ENCODE measurements at places on chromosomes 5 and 9.
A peak's percentile ranks its signal among the peaks of the same experiment; 100 is the strongest.

DNA sequence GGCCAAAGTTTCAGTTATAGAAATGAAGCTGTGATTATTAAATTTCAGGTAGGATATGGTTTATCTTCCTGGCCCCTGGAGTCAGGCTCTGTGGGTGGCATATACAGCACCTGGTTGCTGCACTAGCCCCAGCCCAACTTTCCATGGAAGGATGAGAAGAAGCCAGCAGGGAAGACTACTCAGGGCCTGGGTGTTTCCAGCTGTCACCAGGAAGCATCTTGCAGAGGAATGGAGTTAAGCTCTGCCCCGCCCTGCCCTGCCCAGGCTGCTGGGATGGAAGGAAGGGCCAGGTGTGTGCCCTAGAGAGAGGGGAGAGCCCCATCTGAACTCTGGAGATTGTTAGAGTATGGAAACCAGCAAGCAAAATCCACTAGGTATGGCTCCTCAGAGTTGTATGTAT is 42.8 kb upstream of the FAT2 start:
- DNase-seq: no peak

DNA sequence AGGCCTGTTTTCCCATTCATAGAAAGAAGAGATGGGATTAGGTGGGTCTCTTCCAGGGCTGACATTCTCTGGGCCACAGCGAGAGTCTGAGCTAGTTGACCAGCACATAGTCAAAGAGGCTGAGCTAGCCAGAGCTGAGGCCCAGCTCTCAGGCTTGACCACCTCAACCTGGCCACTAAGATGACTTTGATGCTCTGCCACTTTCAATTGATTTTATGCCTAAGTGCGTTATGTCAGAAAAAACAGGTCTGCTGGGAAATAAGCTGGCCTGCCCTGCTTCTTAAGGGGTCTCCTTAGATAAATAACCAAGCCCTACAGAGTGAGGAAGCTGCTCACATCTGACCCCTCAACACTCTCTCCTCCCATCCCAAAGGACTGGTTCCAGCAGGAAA is 20.0 kb upstream of the RAB14 start:
- no peak for DNase-seq

DNA sequence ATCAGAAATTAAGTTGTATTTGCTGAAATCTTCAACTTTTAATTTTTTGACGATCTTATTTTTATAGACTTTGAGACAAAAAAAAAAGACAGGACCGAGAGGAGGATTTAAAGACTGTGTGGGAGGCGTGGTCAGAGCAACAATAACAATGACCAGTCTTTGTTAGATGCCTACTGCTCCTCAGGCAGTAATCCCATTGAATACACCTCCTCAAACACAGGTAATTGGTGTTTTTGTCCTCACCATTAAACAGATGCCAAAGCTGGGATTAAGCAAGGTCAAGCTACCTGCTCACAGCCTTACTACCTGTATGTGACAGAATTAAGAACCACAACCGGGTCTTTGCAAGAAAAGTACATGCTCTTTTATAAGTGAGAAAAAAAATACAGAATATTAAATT is 233.3 kb upstream of the GRAMD2B start:
- DNase-seq: no peak

DNA sequence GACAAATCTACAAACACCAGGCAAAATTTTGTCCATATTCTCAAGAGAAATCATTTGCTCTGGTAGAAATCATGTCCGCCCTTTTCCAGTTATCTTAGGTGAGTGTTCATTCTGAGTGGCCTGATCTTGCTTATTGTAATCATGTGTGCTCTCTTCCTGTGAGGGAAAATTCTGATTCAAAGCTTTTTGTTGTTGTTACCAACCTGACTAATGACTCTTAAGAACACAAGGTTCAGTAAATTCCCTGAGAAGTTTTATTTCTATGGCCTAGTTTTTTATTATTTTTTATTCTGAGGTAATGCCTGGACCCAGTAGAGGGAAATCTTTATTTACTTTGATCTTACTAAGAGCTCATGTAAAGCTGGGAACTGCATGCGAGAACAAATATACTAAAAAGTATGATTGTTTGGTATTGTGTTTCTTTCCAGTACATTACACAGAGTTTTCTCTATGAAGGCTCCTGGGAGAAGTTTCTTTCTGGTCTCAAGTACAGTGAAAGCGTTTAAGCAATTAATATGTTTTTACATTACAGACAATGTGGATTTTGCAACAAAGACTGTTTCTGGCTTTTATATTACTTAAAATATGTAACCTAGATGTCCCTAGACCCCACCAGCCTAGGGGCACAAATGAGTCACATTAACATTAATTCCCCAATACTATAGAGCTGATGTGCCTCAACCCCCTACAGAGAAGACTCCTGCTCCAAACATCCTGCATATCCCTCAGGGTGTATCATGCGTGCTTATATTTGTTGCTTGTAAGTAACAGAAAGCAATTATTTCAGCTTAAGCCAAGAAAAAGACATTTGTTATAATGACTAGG is 138.1 kb downstream of the TMEM167A start:
- DNase-seq: no peak

DNA sequence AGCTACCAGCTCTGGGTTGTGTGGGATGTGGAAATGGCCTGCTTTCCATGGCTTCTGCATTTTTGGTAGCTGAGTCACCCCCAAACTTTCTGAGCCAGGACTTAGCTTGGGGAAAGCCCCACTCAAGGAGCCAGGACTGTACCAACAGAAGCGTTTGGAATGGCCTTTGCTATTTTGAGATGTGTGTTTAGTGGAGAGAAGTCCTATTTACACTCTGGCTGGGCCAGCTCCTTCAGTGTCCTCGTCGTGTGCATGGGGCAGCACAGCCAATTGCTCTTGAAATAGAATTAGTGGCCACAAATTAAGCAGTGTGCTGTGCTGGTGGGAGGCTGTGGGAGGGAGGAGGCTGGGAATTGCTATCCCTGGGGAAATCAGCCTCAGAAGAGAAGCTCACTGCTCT is 51.6 kb downstream of the ENTREP1 start:
- peak; percentile 92 for DNase-seq

DNA sequence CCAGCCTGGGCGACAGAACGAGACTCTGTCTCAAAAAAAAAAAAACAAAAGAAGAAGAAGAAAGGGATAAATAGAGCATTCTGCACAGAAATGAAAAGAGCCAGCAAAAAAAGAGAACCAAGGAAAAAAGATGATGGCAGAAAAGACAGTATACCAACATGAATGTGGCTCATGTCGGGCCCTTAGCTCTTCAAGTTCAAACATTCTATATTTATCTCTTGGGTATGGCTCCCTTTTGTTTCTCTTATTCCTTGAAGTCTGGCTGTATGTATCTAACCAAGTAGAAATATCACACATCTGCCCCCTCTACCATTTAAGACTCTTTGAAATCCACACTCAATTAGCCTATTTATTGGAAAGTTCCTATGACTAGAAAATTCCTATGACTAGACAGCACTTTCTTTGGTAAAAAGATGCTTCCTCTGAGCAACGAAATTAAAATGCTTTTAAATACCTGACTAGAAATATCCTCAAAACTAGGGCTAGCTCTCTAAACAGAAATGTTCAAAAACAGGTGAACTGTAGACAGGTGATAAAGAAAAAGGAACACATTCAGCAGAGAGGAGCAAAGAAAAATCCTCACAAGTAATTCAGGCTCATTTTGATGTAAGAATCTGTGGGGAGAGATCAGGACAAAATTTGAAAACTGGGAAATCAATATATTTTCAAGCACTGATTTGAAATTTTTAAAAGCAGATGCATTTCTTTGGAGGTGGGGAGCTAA is 2.6 kb downstream of the SELENOP start:
- DNase-seq: no peak

DNA sequence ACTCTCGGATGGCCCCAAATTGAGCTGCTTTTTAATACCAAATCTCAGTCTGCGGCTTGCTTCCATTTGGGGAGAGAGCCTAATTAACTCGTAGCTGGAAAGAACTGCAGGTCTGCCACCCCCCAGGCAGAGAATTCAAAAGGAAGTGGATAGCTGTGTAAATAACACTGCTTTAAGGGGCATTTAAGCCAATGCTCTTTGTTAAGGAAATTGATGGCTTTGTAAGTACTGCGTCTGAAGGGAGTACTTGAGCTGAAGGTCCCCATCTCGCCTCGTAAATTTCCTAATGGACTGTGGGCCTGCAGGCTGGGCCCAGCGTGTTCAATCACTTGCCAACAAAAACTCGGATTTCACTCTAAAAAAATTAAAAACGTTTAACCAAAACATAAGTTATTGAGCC is 132.7 kb downstream of the PAPPA start:
- DNase-seq: no peak

DNA sequence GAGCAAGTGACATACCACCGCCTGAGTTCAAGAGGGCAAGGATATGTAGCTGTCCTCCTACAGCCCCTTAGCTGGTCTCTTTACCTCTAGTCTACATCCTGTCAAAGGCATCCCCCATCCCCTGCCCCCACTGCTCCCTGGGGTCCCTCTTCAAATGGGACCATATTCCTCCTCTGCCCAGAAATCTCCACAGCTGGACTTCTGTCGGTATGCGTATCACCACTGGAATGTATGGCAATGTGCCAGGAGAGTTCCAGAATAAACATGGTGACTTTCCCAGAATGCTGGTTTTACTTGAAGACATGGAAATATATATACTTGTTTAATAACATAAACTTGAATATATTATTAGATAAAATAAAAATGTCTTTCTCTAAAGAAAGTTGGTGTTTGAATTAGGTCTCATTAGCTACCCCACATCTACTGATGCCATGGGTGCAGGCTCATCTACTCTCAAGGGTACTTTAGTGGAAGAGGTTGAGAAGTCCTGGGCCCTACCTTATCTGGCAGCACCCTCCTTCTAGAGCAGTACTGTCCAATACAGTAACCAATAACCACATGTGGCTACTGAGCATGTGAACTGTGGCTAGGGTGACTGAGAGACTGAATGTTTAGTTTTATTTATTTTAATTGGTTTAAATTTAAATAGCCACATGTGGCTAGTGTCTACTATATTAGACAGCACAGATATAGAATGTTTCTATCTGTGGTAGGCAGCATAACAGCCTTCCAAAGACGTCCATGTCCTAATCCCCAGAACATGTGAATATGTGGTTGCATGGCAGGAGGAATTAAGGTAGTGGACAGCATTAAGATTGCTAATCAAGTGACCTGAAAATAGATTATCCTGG is 181.7 kb upstream of the SLC30A5 start:
- peak; percentile 82 for DNase-seq

DNA sequence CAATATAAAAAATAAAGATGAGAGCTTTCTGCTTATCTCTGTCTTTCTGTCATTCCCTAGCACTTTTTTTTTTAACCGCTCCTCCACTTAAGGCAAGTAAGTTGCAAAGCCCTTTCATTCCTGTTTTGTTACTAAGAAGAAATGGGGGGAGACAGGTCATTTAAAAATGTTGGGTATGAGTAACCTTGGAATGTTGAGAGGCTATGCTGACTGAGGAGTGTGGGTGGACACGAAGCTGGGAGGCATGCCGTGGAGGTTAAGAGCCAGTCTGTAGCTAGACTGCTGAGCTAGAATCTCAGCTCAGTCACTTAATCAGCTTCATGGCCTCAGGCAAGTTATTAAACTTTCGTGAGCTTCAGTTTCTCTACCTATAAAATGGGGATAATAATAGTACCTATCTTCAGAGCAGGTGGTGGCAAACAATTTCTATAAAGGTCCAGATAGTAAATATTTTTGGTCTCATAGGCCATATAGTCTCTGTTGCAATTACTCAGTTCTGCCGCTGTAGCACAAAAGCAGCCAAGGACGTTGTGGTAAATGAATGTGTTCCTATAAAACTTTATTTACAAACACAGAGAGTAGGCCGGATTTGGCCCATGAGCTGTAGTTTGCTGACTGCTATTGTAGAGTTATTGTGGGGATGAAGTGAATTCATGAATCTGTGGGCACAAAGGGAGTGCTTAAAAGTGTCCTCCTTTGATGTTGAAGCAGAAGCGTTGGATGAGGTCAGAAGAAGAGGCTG is 220.0 kb downstream of the GABBR2 start:
- DNase-seq: peak; percentile 96

GRCh38 chr9:93589688-93590087 is 13.3 kb downstream of the PHF2 start:
- peak; percentile 44 for DNase-seq

- DNase-seq: no peak
Observed at GRCh38 chr5:124738681-124739633, 7.5 kb downstream of the ZNF608 start.

- peak; percentile 44 for DNase-seq
Observed at GRCh38 chr9:70998962-70999361, 122.5 kb downstream of the TRPM3 start.

DNA sequence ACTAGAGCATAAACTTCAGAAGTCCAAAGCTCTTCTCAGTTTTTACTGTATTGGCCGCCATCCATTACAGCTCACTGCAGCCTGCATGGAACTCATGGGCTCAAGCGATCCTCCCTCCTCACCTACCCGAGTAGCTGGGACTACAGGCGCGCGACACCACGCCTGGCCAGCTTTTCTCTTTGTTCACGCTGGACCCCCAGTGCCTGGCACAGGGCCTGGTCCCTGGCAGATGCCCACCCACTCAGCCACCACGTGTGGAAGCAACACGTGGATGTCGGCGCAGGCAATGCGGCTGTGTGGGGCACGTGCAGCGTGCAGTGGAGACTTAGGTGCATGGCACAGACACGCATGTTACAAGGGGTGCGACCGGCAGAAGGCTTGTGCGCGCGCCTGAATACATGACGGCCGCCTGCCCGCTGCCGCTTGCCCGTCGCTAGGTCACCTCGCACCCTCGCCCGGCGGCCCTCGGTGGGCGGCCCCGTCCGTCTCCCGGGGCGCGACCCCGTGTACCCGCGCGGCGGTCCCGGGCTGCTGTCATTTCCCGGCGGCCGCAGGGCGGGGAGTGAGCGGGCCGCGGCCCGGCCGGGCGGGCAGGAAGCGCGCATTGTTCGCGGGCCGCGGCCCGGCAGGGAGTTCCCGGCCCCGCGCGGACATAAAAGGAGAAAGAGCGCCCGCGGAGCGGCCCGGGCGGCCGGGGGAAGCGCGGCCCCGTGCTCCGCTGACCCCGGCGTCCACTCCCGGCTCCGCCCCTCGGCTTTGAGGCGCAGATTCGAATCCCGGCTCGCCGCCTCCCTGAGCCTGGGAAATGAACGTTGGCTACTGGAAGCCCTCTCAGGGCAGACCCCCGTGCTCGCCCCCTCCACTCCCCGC is 24.1 kb upstream of the PTGS1 start:
- no peak for DNase-seq

- no peak for DNase-seq
Observed at GRCh38 chr9:112890106-112891081, at the start of gene SLC46A2. TSS of gene SLC46A2 (minus strand) at chr9:112890876. CDS start at chr9:112890681, 195 bp downstream.

- no peak for DNase-seq
Observed at GRCh38 chr9:131754846-131755245, 15.0 kb upstream of the RAPGEF1 start.

GRCh38 chr5:10253390-10253789 is 3.3 kb downstream of the CCT5 start:
- no peak for DNase-seq

GRCh38 chr5:128673411-128673957 is 135.4 kb upstream of the FBN2 start:
- DNase-seq: peak; percentile 10

All from fibroblast of mammary gland (primary cell).